ENCODE measurements at places on chromosomes 7 and 10.

GRCh38 chr7:15043931-15044330 lies 141.4 kb upstream of the DGKB start:
- no peak for DNase-seq

DNA sequence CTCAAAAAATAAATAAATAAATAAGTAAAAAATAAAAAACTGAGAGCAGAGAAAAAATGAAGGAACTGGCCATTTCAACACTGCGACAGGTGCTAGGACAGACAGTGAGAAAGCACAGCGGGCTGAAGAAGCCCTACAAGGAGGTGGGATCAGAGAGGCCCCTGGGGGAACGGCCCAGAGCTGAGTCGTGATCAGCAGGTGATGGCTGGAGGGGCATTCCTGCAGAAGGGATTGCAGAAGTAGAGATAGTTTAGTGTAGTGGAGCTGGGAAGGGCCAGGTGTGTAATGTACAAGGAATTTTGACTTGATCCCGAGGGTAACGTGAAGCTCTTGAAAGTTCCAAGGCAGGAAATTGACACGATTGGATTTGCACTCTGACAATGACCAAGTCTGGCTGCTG lies 112.1 kb downstream of the CUL2 start:
- no peak for DNase-seq

GRCh38 chr10:86020134-86020533 lies 346.5 kb downstream of the GRID1 start:
- DNase-seq: no peak

DNA sequence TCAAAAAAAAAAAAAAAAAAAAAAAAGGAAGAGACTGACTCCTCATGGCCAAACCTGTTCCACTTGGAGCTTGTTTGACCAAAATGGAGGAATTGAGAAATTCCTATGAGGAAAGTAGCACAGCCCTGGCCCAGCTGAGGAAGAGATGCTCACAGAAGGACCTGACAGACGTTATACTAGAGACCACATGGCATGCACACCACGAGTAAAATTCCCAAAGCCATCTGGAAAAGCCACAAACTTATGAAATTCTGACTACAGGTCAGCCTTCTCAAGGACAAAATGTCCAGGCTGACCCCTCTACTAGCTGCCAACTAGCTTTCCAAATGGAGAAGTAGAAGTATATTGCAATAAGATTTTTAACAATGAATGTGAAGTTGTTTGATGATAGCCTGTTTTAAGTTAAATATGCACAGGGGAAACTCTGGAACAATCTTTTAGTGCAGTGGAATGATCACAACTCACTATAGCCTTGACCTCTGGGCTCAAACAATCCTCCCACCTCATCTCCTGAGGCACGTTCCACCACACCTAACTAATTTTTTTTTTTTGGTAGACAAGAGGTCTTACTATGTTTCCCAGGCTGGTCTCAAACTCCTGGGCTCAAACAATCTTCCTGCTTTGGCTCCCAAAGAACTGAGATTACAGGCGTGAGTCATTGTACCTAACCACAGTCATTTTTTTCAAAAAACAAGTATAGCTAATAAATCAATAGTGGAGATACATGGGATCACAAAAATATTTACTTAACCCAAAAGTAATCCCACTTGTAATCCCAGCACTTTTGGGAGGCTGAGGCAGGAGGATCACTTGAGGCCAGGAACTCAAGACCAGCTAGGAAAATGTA lies 75.7 kb downstream of the AKR1D1 start:
- DNase-seq: peak; percentile 2

DNA sequence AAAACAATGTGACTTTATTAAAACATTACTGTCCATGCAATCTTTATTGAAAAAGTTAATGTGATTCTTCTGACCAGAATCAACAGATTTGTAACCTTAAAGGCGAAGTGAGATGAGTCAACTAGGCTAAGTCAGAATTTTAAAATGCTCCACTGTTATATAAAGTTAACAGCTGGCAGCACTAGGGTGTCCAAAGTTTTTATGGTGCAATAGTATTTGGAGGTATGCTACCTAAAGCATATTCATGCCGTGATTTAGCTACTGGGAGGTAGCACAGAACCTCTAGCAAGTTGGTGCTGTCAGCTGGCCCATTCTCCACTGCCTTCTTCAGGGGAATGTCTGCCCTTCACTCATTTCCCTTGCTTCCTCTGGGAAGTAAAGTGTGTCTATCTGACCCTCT lies 126.7 kb downstream of the RAPGEF5 start:
- DNase-seq: no peak

DNA sequence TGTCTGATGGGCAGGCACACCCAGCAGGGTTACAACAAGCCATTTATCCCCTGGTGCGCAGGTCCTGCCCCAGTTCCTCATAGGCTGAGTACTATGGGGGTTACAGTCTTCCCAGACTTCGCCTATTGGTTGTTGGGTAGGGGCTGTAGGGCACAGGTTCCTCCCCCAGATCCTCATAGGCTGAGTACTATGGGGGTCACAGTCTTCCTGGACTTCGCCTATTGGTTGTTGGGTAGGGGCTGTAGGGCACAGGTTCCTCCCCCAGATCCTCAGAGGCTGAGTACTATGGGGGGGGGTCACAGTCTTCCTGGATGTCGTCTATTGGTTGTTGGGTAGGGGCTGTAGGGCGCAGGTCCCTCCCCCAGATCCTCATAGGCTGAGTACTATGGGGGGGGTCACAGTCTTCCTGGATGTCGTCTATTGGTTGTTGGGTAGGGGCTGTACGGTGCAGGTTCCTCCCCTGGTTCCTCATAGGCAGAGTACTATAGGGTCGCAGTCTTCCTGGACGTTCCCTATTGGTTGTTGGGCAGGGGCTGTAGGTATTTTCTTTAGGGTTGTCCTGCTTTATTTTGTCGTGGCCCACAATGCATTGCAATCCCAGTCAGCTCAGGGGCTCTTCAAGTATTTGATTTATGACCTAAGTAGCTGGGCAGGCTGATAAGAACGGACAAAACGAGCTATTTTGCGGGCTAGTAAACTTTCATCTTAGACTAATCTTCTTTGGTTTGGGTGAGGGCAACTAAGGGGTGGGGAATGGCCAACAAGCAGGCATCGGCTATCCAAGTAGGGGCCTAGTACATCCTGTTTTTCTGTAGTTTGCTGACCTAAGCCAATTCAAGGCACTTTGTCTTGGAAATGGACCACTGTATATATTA lies 3.4 kb downstream of the LRRC27 start:
- no peak for DNase-seq

- no peak for DNase-seq
Measured at GRCh38 chr10:78017856-78018255, 11.5 kb downstream of the POLR3A start.

GRCh38 chr7:92944633-92945032 lies 108.3 kb upstream of the CDK6 start:
- no peak for DNase-seq

DNA sequence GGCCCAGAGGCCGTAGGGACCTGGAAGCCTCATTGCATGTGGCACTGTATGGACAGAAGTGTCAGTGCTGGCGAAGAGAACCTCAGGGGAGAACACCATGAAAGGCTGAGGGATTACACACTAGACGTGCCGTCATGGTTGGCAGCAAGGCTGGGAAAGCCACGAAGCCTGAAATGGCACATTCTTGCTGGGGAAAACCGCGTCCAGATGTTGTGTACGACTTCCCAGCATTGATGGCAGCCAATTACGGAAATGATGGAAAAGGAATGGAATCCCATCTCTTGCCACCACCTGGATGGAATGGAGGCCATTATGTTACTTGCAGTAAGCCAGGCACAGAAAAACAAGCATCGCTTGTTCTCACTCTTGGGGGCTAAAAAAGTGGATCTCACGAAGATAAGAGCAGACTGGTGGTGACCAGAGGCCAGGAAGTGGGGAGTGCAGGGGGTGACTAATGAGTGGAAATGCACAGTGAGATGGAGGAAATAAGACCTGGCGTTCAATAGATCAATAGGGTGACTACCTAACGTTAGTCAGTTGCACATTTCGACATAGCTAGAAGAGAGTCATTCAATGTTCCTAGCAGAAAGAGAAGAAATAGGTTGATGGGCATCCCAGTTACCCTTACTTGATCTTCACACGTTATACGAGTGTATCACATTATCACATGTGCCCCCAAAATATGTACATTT lies 14.6 kb upstream of the PWWP2B start:
- peak; percentile 54 for DNase-seq

DNA sequence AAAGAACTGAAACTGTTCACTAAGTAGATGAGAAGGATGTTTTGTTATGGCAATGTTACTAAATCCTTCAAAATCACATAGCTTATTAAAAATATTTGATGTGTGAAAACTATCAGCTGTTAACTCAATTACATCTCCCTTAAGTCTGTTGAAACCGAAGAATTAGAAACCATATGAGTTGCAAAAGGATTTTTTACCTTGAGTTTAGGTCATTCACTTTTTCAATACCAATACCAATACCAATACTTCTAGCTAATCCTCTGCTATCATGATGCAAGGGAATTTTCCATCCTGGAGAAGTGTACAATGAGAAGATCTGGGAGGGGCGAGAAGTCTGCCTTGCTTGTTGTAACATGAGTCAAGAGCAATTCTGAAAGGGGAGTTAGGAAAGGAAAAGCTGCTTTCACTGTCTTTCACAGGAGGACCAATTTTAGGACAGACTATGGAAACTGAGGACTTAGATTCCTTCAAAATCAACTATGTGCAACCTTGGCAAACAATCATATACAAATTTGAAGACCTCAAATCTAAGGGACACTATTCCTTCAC lies 199.7 kb downstream of the IMMP2L start:
- peak; percentile 58 for DNase-seq

DNA sequence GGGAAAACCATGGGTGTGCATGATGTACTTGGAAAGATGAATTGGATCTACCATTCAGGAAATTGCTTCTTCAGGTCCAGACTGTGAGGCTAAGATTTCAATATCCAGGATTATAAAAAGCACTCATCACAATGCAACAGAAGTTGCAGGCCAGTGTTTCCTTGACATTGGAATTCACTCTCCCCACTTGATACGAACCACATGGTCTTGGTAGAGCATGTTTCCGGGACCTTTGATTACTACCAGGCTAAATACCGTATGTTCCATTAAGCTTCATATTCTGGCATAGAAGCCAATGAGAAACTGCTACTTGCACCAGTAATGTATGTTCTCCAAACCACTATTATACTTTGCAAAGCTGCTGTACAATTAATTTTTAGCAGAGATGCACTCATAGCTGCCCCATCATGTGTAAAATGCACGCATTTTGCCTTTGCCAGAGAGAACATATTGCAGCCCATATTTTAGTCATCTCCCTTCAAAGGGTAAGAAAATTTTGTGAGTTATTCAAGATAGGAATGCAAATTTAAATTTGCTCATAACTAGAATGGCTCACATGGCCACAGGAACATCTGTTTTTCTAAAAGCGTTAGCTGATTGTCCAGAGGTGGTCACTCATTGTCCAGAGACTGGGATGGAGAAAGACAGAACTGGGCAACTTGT lies 8.1 kb downstream of the FRMD4A start:
- no peak for DNase-seq

GRCh38 chr10:26681076-26681475 lies 16.4 kb upstream of the PDSS1 start:
- DNase-seq: no peak

DNA sequence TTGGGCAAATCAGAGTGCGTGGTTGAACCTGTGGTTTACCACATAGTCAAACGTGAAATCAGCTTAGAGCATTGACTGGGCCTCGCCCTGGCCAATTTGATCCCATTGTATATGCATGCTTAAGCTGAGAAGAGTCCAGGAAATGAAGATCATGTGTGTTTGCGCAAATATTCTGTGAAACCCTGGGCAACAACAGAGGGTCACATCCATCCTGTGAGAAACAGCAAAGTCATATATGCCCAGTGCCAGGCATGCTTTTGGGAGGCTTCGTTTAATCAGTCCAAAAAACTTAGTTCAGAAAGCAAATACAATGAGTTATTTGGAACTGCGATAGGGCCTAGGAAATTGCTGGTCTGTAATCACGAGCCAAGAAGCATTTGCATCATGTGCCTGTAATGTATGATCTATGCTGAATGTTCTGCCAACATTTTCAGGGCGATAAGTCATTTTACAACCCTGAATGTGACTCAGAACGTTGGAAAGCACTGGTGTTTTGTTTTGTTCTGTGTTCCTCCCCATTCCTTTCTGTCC lies 412.1 kb upstream of the CELF2 start:
- DNase-seq: peak; percentile 62

GRCh38 chr10:117757086-117757720 lies 214.7 kb downstream of the EMX2 start:
- DNase-seq: no peak

DNA sequence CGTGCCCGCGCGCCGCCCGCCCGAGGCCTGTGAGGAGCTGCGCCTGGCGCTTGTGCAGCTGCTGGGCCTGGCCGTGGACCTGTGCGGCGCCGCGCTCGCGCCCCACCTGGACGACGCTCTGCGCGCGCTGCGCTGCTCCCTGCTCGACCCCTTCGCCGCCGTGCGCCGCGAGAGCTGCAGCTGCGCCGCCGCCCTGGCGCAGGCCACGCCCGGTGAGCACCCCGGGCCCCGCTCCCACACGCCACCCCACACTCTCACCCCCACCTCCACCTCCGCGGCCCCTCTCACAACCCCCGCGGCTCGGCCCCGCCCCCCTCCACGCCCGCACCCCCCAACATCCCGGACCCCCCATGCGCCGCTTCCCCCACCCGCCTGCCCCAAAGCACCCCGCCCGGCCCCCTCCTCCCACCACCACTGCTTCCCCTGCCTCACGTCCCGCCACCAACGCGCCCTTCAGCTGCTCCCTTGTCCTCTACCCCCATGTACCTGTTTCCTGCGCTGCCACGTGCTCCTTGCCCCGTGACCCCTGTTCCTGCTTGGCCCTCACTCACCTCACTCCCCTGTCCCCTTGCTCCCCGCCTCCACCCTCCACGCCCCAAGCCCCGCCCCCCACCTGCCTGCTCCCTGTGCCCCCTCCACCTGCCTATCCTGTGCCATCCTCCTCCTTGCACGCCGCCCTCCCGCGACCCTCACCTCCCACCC lies at the start of gene PRKAR1B:
PRKAR1B (minus strand) TSS at position 178 of the 702 bp plus-strand sequence. CDS start 15,776 bp downstream, outside the sequence.
- no peak for DNase-seq

DNA sequence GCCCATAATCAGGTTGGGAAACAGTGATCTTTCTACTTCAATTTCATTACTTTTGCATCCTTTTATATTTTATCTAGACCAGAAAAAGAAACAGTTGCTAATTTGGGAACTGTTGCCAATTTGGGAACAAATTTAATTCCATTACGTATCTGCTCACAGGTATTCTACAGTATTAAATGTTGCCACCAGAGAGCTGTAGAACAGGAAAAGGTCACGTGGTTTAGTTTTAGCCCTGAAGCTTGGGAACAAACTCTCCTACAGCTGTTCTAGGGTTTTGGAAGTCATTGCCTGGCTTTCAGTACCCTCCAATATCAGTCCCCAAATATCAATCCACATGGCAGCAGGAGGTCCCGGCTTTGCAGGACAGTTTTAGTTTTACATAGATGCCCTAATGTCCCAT lies 172.7 kb downstream of the DGKI start:
- DNase-seq: no peak

GRCh38 chr10:51804866-51805265 lies 105.5 kb upstream of the CSTF2T start:
- DNase-seq: peak; percentile 46

- no peak for DNase-seq
Measured at GRCh38 chr7:133642907-133643306, 390.0 kb downstream of the EXOC4 start.

GRCh38 chr10:44183667-44184632 lies 200.9 kb downstream of the CXCL12 start:
- DNase-seq: peak; percentile 55
